ENCODE measurements at places on chromosomes 12 and 14.

- peak; percentile 39 for DNase-seq
These were observed 69.9 kb upstream of the CNTN1 start for GRCh38 chr12:40622246-40622838.

GRCh38 chr14:68749487-68750475, 43.1 kb downstream of the ZFP36L1 start:
- no peak for DNase-seq

DNA sequence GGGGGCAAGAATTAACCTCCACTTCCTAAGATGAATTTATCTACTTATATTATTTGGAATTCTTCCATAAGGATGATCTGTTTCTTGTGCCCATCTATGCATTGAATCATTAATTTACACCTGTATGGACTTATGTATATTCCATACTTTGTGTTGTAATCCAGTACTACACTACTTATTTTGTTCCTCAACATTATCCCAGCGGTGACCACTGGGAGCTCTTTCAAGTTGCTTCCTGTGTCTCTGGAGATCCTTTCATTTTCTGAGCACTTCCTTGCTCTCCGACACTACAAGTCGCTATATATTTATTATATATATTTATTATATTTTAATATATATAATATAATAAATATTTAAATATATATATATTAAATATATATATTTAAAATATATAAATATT, 54.9 kb upstream of the SCN8A start:
- DNase-seq, result no peak

GRCh38 chr14:52824462-52824861, 33.1 kb upstream of the GNPNAT1 start:
- DNase-seq, result no peak

DNA sequence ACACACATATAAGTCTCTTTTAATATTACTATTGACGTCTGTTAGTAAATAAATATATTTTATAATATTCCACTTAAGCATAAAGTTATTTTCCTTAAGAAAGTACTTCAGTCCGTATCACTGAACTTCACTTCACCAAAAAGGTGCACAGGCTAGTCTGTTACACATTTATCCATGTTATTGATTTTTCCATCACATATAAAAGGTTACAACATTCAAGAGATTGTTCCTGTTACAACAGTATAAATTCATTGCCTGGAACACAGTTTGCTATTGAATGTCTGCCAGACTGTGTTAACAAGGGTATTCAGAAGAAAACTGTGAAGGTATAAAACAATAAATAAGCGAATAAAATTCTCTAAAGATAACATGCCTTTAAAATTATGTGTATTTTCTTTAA, 175.9 kb downstream of the NTS start:
- DNase-seq, result no peak

DNA sequence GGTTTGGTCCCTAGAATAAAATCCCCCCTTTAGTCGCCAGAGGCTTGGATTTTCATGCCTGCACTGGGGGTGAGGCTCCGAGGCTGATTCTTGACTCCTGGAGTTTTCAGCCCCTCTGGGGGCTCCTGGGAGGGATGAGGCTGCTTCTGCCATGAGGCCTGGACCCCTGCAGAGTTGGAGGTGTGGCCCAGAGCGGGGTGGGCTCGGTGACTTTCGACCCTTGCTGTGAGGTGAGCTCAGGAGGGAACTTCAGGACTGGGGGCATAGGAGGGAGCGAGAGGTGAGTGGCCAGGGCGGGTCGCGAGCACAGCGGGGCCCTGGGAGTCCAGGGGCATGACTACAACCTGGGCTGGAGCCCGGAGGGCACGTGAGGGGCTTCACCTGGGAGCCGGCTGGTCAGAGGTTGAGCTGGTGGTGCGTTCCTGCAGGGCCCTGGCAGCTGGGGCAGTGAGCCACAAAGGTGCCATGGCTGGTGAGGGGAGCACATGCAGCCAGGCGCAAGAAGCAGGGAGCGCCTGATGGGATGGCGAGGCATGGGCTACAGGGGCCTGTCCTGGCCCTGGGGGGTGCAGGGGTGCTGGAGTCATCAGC, 168.2 kb downstream of the KIF26A start:
- DNase-seq, result no peak

- no peak for DNase-seq
These were observed 4.4 kb upstream of the ELK3 start for GRCh38 chr12:96189781-96190180.

DNA sequence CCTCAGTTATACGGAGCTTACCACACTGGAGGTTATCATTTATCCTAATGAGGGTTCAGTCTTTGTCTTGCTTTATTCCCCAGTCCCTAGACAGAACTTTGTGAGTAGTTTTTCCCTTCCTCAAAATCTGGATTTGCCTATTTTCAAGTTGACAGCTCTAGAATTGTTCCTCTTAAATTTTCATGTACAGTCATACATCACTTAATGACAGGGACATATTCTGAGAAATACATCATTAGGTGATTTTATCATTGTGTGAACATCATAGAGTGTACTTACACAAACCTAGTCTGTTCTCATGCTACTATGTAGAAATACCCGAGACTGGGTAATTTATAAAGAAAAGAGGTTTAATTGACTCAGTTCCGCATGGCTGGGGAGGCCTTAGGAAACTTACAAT, 3.1 kb downstream of the PRKAB1 start:
- DNase-seq, result no peak

DNA sequence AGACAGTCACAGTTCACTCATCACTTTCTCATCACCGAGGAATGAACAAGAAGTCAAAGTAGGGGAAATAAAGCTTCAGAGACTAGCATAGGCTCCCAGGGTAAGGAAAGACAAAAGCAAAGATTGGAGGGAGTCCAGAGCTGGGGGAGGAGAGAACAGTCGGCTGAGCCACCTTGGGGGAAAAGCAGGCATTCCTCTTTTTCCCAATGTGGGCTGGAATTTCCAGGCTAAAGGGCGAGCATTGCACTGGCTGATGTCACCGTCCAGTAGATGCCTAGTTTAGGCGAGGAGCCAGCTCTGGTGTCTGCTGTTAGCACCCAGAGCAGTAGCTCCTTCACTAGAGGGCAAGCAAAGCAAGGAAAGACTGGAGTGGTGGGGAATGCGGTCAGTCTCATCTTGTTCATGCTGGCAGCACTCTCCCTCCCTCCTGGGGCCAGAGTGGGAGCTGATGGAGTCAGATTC, 8.5 kb upstream of the KRT75 start:
- peak; percentile 83 for DNase-seq

DNA sequence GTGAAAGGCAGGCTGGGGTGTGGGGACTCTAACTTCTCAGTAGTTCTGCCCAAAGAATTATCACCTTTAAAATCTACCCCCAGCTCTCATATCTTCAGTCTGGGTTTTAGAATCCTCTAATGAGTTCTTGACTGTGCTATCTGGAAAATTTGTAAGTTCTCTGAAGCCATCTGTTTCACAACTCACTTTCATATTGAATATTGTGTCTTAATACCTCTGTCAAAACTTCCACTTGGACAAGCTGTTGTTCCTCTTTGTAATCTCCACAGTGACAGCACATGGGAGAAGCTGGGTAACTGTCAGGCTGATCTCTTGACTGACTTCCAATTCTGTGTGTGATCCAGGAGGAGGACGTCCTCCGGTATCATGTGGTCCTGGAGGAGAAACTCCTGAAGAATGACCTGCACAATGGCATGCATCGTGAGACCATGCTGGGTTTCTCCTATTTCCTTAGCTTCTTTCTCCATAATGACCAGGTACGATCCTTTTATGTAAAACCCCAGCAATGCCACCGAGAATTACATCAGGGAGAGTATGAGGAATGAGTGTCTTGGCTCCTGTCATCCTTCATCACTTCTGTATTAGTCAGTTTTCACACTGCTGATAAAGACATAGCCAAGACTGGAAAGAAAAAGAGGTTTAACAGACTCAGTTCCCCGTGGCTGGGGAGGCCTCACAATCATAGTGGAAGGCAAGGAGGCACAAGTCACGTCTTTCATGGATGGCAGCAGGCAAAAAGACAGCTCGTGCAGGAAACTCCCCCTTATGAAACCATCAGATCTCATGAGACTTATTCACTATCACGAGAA, 111.9 kb downstream of the STAB2 start:
- DNase-seq, result no peak

DNA sequence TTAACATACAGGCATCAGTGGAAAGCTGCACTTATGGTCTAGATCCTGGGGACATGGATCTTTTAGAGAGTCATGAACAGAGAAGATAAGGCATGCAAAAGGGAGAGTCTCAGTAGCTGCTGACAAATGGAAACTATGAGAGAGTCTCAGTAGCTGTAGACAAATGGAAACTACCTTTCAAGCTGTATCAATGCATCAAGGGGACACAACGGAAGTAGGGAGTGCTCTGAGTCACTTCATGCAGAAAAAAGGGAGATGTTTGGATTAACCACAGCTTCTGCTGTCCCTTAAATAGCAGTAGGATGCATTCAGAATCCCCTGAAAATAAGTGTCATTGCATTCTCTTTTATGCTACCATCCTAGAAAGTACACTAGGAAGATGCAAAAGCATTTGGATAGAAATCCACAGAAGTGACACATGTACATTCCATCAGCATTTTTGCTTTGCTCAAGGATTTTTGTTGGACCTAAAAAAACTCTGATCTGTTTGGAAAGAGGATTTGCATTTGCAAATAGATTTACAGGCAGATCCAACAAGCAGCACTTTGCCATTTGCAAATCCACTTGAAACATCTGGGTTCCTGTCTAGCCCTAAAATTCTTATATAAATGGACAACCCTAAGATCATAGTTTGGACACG, 227.5 kb upstream of the LMO3 start:
- no peak for DNase-seq

GRCh38 chr12:120093592-120094355, 22.8 kb downstream of the RAB35 start:
- DNase-seq, result no peak

GRCh38 chr12:45918818-45919217, 71.6 kb downstream of the SCAF11 start:
- DNase-seq, result no peak

DNA sequence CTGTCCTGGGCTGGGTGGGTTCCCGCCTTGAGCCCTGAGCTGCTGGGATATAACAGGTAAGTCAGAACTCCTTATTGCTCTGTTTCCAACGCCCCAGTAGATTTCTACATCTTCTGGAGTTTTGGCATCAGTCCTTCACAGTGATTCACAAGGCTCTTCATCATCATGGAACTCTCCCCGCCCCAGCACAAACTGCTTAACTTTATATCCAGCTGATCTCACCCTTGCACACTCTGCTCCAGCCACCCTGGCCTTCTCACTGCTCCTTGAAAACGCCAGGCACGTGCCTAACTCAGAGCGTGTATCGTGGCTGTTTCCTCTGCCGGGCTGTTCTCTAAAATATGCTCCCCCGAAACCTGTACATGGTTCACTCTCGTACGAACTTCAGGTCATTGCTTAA, 264.9 kb downstream of the NOVA1 start:
- no peak for DNase-seq

- DNase-seq, result peak; percentile 10
These were observed 226.4 kb upstream of the CAND1 start for GRCh38 chr12:67042697-67043131.

- DNase-seq, result no peak
These were observed 234.8 kb downstream of the DUSP6 start for GRCh38 chr12:89117448-89118034.

- no peak for DNase-seq
These were observed 432.3 kb upstream of the SOX5 start for GRCh38 chr12:24381790-24382189.

Measured in muscle of back (tissue), 13 donors.